ENCODE measurements at places on chromosomes 7 and 10.

GRCh38 chr7:97835296-97836138 lies 36.7 kb downstream of the ASNS start:
- DNase-seq = no peak

DNA sequence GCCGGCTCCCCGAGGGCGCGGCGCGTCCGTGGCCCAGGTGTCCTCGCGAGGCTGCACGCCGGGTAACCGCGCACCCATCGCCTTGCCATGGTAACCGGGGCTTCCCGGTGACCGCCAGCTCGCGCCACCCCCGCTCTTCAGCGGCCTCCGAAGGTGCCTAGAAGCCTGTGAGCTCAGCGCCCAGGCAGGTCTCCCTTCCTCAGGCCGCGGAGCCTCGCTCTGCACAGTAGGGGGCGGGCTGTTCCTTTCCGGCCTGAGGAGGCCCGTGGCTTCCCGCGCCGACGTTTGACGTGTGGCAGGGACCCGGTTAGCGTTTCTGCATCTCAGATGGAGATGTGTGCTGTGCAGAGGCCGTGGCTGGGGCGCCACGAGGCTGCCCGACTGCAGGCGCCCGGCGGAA lies 117.1 kb downstream of the DYNC2I1 start:
- no peak for DNase-seq

DNA sequence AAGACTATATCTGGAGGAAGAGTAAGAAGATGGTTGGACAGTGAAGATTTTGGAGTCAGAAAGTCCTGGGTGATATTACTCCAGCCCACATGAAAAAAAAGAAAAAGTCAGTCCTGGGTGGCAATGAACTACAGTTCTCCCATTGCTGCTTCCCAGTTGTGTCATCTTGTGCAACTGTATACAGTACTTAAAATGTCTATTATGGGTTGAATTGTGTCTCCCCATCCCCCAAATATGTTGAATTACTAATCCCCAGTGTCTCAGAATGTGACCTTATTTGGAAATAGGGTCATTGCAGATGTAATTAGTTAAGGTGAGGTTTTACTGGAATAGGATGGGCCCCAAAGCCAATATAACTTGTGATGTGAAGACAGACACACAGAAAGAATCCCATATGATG lies 15.6 kb downstream of the SEC23IP start:
- no peak for DNase-seq

DNA sequence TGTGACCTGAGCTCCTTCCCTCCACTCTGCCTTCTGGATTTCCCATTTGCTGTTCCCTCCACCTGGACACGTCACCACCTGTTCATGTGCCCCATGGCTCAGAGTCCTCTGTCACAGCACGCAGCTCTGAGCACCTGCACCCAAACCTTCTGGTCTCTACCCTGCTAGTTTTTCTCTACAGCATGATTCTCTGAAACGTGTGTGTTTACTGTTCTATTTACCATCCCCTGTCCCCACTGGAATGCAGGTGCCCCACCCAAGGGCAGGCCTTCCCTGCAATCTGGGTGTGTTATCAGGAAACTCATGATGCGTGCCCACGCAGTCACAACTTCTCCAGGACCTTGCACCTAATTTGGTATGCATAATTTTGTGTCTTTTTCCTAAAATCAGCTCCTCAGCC lies 284.4 kb upstream of the IGFBP3 start:
- no peak for DNase-seq

DNA sequence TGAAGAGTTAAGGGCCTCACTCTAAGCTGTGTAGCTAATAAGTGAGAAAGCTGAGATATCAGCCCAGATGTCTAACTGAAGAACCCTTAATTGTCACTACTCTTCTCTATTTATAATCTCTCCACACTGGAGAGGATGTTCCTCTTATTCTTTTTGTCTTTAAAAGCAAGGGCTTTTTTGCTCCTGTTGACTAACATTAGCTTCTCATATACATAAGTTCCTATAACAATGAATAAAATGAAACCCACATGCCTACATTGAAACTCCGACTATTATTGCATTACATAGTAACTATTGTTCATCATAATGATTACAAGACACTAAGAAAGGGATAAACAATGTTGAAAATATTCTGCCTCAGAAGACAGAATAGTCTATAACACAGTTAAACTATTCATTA lies 67.1 kb downstream of the GNAT3 start:
- no peak for DNase-seq

GRCh38 chr7:18461785-18462467 lies 33.6 kb upstream of the HDAC9 start:
- no peak for DNase-seq
